ENCODE measurements at places on chromosomes 1 and 21. TPM values are rescaled to one million over a fixed set of nuclear protein-coding genes. Genes with fewer than 3 reads are reported as not detected.

KRTAP21-2 gene
- polyA plus RNA-seq, result not detected

GRCh38 chr21:28229814-28230213 is 762.9 kb downstream of the LTN1 start:
- no peak for DNase-seq

- peak; percentile 29 for DNase-seq
These were observed 30.0 kb upstream of the SGIP1 start for GRCh38 chr1:66503841-66504470.

DNA sequence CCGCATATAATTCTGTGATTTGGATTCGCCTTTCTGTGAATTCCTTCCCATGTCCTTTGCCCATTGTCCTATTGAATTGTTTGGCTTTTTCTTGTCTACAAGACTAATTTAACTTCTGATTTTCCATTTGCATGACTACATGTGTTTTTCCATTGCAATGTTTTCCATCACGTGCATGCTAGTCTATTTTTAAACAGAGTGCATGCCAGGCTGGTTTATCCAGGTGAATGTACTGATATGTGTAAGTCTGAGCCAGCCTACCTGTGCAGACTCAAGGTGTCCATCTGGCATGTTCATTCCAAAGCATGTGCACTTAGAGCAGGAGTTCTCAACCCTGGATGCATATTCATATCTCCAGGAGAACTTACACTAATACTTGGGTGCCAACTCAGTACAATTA is 59.7 kb downstream of the INAVA start:
- DNase-seq, result no peak

- no peak for DNase-seq
These were observed 1.8 kb downstream of the AURKAIP1 start for GRCh38 chr1:1373051-1373814.

- DNase-seq, result no peak
These were observed 17.7 kb downstream of the PTPRC start for GRCh38 chr1:198656500-198656932.

- no peak for DNase-seq
These were observed 22.7 kb upstream of the CD55 start for GRCh38 chr1:207298636-207299398.

DNA sequence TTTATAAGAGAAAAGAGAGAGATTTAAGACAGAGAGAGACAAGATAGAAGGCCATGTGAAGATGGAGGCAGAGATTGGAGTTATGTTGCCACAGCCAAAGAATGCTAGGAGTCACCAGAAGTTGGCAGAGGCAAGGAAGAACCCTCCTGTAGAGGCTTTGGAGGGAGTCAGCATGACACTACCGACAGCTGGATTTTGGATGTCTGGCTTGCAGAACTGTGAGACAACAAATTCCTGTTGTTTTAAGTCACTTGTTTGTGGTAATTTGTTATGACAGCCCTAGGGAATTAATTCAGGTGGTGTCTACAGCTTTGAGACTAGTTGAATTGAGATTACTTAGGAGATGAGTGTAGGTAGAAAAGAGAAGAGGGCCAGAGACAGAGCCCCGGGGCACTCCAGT is 158.5 kb downstream of the DNM3 start:
- DNase-seq, result no peak

DNA sequence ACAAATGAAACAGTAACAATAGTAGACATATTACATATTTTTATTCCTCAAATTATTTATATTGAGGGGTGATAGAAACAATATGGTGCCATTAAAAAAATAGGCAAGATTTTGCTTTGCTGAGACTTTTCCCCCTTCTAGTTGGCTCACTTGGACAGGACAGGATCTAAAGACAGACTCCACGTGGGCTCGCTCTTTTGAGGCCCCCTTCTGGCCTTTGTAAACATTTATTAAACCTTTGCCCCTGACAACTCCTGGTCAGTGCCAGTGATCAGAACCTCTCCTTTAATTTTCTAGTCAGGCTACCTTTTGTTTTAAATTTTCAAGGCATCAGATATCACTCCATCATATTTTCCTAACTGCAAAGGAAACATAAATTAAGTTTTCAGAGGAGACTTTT is 49.7 kb upstream of the IFI44L start:
- no peak for DNase-seq
